NCI-H526 (cell line): ENCODE measurements at places on chromosomes 12 and 14.

DNA sequence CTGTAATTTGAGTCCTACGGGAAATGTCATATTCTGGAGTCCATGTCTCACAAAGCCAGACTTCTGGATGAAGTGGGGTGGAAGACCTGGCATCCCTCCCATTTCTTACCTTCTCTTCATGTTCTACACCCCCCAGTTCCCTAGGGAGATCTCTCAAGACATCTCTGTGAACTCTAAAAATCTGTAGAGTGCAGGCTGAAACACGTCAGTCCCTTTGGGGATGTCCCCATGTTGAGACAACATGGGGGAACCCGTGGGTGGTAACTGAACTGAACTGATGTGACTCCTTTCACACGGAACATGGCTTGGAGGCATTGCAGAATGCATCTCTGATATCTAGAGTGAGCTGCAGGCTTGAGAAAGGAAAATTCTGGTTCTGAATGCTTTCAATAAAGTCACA is 15.2 kb downstream of the SERPINA12 start:
- no peak for DNase-seq

DNA sequence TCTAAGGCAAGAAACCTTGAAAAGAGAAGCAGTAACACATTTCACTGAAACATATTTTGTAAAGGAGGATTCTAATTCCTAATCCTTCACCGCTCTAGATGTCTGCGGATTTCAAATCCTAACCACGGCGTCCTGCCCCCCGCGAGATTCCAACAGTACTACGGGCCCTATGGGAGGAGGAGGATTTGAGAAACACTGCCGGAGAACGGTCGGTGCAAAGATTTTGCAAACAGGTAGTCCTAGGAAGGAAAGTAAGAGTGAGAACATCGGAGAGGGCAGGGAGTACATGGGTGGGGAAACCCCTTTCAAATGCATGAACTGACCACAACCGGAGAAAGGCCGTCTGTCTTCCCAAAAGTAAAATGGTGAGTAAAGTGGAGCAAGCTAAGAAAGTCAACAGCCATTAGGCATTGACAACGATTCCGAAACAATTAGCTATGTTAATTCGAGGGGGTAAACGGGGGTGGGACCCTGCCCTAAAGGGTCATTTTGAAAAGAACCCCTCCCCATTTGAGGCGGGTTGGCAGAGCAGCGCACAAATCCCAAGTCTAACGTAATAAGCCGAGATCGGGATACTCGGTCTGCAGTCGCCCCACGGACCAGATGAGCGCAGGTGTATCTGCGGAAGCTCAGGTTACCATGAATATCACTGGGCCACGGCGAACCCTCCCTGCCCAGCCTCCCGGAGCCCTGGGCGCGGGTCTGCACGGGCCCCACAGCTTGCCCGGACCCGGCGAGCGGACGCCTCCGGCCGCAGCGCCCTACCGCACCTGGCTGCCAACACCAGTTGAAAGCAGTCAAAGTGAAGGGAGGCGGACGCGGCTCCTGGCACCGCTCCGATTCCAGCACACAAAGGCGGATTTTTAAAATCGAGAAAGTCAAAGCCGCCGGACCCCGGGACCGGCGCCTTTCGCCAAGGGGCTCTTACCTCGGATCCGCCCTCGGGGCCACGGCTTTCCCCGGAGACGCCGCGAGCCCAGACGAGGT is 662 bp downstream of the EPS8 start:
- DNase-seq: peak; percentile 82

GRCh38 chr12:68335462-68335861 is 3.3 kb upstream of the MDM1 start:
- no peak for DNase-seq

DNA sequence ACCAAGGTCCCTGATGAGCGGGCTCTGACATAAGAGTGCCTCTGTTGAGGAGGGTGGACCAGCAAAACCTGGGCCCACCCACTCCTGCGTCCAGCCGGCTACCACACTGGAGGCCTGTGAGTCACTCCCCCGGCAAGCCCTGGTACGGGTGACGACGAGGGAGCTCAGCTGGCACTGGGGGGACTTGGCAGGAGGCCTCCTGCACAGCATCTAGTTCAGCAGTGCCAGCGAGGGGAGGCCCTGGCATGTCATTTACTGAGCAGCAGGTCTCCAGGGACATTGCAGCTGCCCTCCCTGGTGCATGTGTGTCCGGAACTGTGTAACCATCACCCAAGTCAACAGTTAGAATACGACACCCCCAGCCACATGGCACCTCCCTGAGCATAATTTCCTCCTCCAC is 24.4 kb downstream of the CD9 start:
- peak; percentile 17 for DNase-seq

GRCh38 chr14:68897559-68898155 is 81.4 kb downstream of the ACTN1 start:
- DNase-seq: no peak

GRCh38 chr14:39897657-39898056 is 465.4 kb upstream of the FBXO33 start:
- DNase-seq: no peak

DNA sequence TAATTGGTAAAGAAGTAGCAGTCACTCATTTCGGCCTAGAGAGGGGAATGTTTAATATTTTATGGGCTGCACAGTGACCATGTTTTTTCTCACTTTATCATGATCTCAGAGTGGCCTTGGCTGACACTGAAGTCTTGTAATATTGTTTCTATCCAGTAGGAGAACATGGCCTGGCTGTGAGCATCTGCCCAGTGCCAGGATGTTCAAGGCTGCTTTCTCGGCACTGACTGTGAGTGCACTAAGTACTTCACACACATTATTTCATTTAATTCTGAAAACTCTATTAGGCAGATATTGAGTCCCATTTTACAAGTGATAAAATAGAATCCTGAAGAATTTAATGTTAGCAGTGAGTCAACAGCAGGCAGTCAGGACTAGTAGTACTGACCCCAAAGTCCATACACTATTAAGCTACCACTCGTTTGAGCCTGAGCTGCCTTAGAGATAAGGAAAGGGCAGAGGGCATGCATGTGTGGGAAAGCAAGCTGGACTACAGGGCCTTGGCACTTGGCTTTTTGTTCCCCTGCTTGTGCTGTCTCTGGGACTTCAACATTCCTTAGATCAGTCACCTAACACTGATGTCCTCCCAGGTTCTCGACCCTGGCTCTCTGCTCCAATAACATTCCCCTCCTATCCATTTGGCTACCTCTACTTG is 42.2 kb upstream of the APPL2 start:
- DNase-seq: no peak

- no peak for DNase-seq
Observed at GRCh38 chr12:47545938-47546609, 159.8 kb downstream of the RPAP3 start.

DNA sequence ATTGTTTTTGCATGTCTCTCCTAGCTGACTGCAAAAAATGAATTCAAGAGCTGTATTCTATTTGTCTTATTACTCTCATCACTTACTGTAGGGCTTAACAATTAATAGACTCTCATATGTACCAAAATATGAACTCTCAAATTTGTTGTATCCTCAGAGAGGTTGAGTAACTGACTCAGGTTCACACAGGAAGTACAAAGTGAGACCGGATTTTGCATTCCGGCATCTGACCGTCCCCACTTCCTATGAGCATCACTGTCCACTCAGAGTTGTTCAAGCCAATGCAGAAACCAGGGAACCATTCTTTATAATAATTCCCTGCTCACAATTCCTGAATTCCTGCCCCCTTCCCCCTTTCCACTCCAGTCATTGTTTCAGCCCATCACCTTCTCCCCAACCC is 113.3 kb upstream of the AMIGO2 start:
- no peak for DNase-seq

GRCh38 chr14:99320621-99321235 is 48.7 kb upstream of the BCL11B start:
- DNase-seq: no peak

- DNase-seq: no peak
Observed at GRCh38 chr14:85223667-85224066, 306.3 kb upstream of the FLRT2 start.

GRCh38 chr14:64707661-64708060 is 3.4 kb downstream of the PLEKHG3 start:
- DNase-seq: no peak

DNA sequence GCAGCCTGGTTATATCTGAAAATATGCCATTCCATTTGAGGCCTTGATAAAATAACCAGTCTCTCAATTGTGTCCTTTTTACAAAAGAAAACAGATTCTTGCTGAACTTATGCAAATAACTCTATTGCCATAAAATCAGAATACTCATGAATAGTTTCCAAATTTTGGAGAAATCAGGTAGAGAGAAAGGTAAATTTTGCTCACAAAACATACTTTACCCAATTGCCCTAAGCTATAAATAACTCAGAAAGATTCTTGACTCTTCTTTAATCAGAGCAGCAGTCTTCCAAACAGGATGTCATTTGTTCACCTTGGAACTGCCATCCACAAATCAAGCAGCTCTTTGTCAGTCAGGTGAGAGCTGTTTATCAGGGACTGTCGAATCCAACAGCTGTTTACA is 12.6 kb downstream of the ZNF26 start:
- no peak for DNase-seq

- DNase-seq: no peak
Observed at GRCh38 chr14:55071870-55072640, 20.6 kb downstream of the MAPK1IP1L start.

DNA sequence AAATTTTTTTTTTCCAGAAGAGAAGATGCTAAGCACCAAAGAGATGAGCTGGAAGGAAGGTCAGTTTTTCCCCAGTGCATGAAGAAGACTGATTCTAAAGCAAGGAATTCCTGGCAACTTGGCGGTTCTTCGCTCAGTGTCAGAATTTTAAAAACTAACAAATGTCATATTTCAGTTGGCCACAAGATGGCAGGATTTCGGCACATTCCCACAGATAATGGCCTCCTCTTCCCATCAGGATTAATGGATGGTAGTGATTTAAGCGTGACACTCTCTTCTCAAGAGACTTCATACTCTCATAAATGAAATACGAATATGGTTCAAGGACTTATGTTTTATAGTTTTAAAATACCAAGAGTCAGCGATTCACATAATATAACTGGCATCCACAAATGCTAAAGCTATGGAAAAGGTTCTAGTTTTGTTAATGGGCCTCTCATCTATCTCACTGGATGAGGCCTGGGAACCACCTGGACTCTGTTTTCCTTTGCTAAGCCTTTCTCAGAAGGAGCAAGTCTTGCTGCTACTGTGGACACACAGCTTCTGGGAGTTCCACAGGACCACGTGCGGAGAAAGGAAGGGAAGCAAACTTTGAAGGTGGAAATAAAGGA is 46.1 kb upstream of the PTPRO start:
- no peak for DNase-seq

DNA sequence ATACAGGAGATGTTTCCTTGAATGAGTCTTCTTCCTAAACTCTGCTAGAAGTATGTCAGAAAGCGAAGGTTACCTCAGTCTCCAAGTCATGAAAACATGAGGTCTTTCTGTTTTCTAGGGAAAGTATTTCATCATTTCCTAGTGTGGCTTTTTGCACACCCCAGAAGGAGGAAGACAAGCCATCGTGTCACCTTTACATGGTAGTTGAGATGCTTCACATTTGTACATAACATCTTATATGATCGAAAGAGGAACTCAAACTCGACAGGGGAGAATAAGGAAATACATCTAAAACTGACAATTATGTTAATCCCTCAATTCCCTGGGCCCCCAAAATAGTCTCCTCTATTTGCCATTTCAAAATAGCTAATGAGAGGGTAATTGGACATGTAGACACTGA is 214.1 kb upstream of the PLEKHG7 start:
- no peak for DNase-seq

GRCh38 chr12:57236201-57236924 is 6.9 kb downstream of the SHMT2 start:
- no peak for DNase-seq

DNA sequence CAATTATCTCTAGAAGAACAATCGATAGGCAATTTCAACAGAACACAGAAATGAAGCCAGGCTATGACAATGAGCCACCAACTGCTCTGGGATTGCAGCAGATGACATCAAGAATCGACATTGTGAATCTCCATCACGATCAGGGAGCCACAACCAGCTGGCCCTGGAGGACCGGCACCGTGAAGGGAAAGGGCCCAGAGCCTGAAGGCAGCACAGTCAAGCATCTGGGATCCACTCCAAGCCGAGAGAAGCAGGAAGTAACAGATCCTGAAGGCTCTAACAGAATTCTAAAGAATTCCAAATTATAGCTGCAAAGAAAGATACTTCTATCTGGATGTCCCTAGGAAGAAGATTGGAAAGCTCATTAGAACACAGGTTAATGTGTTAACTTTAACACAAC is 61.0 kb downstream of the LRRC74A start:
- DNase-seq: no peak

- peak; percentile 67 for DNase-seq
Observed at GRCh38 chr12:71216725-71217579, 59.2 kb upstream of the TSPAN8 start.

- DNase-seq: no peak
Observed at GRCh38 chr12:111112311-111113098, 192.1 kb upstream of the MYL2 start.

DNA sequence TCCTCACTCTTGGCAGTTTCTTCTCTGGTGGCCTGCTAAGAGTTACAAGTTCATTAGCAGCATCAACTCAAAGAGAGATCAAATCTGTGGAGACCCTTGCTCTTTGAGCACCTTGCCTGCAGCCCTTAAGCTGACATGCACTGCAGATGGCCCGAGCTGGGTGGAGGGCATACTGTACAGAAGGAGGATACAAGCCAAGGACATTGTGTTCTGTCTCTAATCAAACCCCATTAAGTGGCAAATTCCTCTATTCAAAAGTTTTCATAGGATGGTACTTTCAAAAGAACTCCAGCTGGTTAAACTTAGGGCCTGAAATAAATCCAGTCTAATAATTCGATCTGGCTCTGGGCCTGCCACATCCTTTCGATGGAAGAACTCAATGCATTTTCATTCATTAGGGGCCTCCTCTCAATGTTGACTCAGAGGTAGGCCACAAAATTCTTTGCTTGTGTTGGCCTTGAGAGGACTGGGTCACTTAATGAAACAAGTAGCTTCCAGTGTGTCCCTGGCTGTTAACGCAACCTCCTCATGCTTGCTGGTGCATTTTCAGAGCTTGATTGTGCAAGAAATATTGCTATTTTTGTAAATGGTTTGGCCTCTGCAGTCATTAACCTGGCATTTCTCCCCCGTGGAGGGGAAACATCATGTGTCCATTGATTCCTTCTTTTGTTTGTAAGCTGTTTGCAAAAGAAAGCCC is 318.2 kb downstream of the NUAK1 start:
- DNase-seq: no peak

GRCh38 chr12:29071099-29071498 is 78.0 kb upstream of the FAR2 start:
- DNase-seq: no peak

GRCh38 chr12:100995771-100996170 is 201.2 kb downstream of the ANO4 start:
- no peak for DNase-seq

GRCh38 chr12:13128291-13128965 is 25.0 kb upstream of the GSG1 start:
- no peak for DNase-seq
